ENCODE measurements at places on chromosomes 11 and 22.
A peak's percentile ranks its signal among the peaks of the same experiment; 100 is the strongest.

- DNase-seq = no peak
These were observed 21.0 kb downstream of the TNRC6B start for GRCh38 chr22:40198733-40199132.

- DNase-seq = no peak
These were observed 105.6 kb upstream of the ALDH3B2 start for GRCh38 chr11:67780056-67780455.

DNA sequence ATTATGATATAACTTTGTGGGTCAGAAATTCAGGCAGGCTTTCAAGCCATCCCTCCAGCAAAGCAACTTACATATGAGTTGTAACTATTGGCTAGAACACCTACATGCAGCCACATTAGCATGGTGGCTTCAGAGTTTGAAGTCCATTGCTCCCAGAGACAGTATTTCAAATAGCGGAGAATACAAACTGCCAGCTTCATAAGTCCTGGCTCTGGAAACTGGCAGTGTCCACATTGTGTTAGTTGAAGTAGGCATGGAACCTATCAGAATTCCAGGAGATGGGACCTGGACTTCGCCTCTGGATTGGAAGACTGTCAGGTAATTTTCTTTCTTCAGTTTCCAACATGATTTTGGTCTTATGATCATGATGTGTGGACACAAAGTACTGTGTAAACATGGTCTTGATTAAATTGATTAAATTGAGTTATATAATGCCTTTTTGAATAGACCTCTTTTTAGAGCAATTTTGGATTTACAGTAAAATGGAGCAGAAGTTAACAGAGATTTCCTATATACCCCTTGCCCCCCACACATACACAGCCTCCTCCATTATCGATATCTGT, 209.9 kb upstream of the NAV2 start:
- no peak for DNase-seq

GRCh38 chr11:128434818-128435217, 152.5 kb downstream of the ETS1 start:
- no peak for DNase-seq

DNA sequence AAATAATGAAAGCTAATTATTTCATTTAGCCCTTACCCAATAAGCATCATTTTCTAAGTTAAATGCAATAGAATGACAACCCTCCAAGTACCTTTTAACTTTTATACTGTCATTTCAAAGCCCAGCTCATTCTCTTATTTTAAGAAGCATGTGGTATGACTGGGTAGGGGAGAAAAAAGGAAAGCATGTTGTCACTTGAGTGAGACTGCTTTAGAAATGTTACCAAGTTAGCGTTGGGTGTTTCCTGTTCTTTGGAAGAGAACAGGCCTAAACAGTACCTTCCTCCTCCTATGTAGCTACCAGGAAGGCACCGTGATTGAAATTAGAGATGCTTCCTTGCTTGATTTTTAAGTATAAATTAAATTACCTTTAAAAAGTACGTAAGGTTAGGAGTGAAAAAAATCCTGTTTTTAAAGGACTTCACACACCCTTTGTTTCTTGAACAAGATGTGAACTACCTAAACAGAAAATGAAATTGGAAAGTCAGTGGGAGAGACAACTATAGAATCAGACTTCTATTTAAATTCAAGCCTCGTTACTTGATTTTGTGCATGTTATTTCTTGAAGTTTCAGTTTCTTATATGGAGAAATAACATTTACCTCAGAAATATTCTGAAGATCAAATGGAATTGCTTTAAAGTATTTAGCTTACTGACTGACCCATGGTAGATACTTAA, 741 bp upstream of the CNTF start:
- no peak for DNase-seq

GRCh38 chr22:26447584-26448329, 18.7 kb downstream of the ASPHD2 start:
- DNase-seq = no peak

GRCh38 chr11:114179234-114179941, 116.8 kb upstream of the NNMT start:
- DNase-seq = no peak

- no peak for DNase-seq
These were observed 309.9 kb downstream of the GUCY1A2 start for GRCh38 chr11:106708348-106708747.

DNA sequence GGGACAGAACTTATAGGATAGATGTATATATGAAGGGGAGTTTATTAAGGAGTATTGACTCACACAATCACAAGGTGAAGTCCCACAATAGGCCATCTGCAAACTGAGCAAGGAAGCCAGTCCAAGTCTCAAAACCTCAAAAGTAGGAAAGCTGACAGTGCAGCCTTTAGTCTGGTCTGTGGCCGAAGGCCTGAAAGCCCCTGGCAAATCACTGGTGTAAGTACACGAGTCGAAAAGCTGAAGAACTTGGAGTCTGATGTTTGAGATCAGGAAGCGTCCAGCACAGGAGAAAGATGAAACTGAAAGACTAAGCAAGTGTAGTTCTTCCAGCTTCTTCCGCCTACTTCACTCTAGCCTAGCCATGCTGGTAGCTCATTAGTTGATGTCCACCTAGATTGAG, 799.6 kb upstream of the ARHGAP42 start:
- DNase-seq = no peak

DNA sequence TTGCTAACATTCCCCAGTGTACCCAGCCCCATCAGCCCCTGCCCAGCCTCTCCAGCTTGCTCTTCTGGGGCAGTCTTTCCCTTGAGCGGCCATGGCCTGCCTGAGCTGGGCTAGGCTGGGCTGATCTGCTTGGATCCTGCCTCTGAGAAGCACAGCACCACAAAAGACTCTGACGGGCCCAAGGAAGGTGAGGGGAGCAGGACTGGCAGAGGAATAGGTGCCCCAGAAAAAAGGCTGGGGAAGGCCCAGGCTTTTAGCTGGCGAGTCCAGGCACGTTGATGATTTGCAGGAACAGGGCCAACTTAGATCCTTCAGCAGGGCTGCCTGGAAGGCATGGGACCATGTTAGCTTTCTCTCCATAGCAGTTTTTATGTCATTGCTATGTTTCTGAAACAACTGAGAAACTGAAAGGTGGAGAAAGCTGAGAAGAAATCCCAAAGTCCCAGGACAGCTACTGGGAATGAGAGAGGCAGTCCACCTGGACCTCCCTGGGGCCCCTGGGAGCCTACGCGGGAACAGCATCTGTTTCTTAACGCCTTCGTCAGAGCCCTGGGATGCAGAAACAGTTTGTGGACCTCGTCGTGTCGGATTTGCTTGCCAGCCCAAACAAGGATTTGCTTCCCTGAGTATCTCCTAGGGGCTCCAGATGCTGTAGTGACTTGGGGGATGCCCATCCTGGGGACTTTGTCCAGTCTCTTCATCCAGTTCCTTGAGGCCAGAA, 24.4 kb upstream of the FXYD6 start:
- DNase-seq = no peak

DNA sequence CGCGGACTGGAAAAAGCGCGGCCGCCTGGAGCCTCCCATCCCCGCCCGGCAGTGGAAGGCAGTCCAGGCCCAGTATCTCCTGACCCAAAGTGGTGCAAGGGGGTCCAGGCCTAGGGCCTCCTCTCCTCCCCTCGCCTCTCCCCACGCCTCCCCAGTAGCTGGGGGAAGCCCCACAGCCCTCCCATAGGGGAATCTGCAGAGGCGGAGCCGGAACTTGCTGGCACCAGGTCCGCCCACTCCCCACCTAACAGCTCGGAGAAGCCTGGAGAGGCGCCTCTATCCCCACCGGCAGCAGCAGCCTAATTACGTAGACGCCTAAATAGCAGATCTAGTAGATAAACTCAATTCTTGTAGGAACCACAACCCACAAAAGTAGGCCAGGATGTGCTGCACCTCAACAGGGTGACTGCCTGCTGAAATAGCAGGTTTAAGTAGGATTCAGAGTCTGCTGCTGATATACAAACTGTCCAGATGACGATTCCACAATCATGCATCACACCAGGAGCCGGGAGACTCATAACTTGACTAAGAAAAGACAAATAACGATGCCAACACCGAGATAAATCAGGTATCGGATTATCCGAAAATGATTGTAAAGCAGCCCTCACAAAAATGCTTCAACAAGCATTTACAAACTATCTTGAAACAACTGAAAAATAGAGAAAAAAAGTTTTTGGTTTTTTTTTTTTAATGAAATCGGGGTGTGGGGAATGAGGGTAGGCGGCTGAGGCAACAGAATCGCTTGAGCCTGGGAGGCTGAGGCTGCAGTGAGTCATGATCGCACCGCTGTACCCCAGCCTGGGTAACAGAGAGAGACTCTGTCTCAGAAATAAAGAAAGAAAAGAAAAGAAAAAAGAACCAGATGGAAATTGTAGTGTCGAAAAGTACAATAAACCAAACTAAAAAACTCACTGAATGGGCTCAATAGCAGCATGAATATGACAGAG, 11.4 kb upstream of the BRD1 start:
- DNase-seq = peak; percentile 94

DNA sequence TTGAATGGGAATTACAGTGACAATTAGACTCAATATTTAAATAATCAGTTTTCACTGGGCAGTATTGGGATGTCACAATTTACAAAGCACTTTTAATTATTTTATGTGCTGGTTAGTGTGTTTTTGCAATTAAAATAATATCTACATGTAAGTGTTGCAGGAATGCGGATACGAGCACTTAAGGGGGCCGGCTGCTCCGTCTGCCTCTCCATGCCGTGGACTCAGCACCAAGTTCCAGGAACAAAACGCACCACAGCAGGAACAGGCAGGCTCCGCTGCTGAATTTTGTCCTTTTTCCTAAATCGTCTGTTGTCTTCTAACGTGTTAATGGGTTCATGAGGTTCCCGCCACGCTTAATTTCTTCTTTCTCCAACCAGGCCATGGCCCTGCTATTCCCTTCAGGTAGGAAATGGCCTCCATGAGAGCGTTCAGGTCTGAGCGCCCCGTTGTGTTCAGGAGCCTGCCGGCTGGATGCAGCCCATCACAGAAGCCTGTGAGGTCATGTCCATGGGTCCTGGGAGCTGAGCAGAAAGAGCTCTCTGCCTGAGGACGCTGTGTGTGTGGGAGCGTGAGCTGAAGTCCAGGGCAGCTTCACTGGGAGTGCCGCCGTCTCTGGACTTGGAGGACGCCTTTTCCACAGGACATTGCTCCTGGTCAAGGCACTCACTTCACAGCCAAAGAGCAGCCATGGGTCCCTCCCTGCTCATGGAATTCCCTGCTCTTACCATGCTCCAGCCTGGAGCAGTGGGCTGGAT, 730.3 kb downstream of the BRD1 start:
- no peak for DNase-seq

DNA sequence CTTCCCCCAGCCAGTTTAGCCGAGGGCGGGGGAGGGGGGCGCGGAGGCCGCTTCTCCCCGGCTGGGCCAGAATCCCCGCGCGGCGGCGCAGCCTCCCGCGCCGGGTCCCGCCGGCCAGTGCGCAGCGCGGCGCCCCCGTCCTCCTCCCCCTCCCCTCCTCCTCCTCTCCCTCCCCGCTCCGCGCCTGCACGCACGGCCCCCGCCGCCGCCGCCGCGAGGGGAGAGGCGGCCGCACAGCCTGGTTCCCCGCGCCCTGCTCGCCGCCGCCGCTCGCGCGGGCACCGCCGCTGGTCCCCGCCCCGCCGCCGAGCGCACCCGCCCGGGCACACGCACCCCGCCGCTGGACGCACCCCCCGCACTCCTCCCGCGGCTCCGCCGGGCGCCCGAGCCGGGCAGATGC, at the start of gene FLRT1:
FLRT1 (plus strand) TSS at position 356 of the 400 bp plus-strand sequence. CDS start 80,337 bp downstream, outside the sequence.
- no peak for DNase-seq

DNA sequence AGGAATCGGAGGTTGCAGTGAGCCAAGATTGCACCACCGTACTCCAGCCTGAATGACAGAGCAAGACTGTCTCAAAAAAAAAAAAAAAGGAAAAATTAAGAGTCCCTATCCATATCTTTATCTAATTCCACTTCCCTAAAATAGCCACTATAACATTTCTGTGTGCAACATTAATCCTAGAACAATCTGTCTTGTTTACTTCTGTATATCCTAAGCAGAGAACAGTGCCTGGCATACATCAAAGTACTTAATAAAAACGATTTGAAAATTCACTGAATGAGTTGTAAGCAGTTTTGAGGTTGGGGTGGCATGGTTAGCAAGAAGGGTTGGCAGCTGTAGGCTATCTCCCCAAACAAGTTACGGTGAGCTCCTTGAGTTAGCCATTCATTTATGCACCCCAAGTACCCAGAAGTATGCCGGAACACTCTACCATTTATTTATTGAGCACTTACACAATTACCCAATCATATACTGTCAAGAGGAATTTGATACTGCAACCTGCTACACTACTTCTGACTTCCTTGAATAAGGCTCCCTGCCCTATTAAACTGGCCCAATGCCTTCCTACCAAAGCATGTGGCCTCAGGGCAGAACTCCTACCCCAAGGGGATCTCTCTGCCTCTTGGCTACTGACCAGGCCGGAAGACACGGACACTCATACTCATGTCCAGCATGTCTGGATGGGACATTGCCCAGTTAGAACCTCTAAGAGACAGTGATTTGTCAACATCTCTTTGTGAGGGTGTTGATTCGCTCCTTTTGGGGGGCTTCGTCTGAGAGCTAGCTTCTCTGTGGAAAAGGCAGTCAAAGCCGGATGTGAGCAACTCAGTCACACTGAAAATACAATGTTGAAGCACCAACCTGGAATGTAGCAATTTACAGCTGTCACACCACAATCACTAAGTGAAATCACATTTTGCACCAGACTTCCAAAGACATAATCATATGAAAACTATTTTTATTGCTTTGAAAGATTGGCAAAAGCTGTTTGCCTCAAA, 16.3 kb upstream of the TMEM41B start:
- DNase-seq = no peak

DNA sequence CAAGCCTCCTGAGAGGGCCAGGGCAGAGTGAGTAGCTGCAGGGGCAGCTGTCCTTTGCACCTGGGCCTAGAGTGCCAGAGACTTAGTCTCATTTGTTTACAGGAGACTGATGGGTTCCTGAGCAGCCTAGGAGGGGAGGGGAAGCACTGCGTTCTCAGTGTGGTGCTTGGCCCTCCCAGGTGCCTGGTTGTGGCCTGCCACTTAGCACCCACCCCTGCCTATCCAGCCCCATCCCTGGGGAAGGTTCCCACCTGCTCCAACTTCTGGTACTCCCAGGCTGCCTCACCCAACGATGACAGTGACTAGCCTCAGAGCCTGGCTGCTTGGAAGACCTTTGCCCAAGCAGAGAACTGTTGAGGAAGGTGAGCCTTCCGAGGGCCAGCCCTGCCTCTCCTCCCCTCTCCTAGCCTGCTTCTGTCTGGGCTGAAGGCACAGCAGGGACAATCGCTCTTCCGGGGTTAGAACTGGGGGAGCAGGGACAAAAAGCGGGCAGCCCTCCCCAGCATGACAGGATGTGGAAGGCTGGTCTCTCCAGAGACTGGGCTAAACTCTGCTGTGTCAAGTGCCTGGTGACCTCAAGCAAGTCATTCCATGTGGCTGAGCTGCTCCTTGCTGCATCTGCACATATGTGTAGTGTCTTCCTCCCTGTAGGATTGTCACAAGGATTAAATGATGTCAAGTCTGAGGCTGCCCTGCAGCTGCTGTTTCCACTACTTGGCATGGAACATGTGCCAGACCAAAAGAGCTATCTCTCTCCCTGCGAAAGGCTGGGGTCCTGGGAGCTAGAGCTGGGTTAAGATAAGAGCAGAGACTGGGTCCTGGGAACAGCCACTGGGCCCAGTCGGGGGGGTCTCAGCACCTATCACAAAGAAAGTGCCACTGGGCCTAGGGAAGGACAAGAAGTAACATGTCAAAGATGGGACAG, 9.9 kb downstream of the KCNQ1OT1 start:
- no peak for DNase-seq

Data from CD4-positive, alpha-beta T cell treated with Interleukin-2 at 100 ng/mL for 4 hours (primary cell).